ENCODE measurements at places on chromosomes 7 and 10.
A peak's percentile ranks its signal among the peaks of the same experiment; 100 is the strongest.

GRCh38 chr10:4506095-4506494 is 319.9 kb upstream of the AKR1E2 start:
- DNase-seq: no peak

GRCh38 chr7:130369110-130369711 is 11.1 kb upstream of the CPA1 start:
- no peak for DNase-seq

GRCh38 chr10:76778914-76779795 is 858.5 kb downstream of the KCNMA1 start:
- peak; percentile 11 for DNase-seq

GRCh38 chr7:23184709-23185359 is 3.0 kb downstream of the NUP42 start:
- peak; percentile 28 for DNase-seq

GRCh38 chr10:110431659-110432058 is 66.0 kb upstream of the DUSP5 start:
- DNase-seq: no peak

Data from HEK293T (cell line).